ENCODE measurements at places on chromosomes 7 and 10.

DNA sequence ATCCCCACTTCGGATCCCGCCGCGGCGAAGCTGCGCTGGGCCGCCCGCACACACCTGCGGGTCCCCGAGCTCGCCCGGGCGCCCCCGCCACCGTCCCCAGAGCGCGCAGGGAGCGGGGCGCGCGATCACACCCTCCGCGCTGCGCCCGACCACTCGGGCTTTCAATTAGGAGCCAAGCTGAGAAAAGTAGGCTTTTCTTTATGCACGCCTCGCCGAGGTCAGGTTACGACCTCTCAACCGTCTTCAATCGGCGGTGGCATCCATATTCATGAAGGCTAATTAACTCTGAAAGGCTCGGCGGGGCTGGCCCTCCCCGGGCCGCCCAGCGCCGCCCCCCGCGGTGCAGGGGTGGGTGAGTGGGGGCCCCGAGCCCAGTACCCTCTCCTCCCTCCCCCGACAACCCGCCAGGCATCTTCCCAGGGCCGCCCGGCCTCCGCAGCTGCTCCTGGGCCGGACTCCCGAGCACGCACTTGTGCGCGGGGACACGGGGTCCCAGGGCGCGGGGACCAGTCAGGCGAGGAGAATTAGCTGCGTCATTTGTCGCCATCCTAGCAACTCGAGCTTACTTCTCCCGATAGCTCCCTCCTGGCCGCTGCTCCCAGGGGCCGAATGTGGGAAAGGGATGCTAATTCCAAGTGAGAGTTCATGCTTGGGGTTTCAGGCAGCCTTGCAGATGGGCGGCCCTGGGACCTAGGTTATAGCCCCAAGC, 155.5 kb upstream of the LYZL2 start:
- no peak for DNase-seq

- DNase-seq: no peak
Observed at GRCh38 chr7:3924277-3924676, 623.2 kb downstream of the SDK1 start.

GRCh38 chr7:151693140-151693539, 173.4 kb upstream of the RHEB start:
- no peak for DNase-seq

DNA sequence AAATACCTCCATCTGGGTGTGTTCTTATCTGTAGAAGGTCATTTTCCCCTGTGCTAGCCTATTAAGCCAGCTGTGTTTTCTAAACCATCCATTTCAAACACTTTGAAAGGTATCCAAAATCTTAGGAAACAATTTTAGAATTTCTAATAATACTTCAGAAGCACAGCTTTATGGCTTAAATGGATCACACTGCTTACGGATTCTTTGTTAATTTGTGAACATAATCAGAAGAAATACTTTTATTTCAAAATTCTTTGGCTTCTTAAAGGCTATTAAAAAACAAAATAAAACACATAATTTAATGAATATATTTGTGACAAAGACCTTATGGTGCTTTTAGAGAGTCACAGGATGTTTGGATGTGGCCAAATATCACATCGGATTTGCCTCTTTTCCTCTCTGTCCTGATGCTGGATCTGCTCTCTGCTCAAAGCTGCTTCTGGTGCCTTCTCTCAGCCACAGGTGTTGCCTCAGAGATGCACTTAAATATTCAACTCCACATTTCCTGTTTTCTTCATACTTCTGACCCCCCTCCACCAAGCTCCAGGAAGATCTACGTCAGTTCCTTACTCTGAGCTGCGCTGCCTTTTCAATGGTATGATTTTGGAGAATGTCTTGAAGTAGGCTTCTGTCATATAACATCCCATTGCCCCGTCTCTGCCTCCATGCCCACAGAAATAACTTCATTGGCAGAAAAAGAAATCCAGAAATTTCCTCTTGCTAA, 230.6 kb downstream of the MLLT10 start:
- no peak for DNase-seq

DNA sequence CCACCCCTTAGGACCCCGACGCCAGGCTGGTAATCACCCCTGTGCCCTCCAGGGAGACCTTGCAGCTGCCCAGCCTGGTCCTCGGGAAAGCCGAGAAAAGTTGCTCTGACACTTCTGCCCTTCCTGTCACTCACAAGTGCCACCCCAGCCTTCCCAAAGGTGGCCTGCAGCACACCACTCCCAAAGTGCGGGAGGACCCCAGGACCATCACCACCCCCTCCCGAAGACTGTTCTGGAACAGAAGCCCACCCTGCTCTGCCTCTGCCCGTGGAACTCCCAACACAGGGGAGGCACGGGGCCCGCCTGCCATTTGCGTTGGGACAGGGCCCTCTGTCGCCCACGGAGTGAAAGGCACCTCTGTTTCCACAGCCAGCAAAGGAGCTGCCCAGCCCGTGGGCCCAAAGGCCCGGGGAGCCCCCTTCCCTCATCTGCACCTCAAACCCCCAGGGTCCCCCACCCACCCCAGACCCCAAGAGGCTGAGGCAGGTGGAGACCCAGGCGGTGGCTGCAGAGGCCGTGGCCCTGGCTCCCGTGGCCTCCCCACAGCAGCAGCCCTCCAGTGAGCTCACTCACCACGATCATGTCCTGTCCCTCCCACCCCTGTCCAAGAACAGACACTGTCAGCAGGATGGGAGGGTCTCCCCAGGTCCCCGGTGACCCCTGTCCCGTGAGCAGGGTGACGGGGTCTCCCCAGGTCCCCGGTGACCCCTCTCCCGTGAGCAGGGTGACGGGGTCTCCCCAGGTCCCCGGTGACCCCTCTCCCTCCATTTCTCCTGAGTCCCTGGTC, 47.8 kb upstream of the PPP2R2D start:
- no peak for DNase-seq

- no peak for DNase-seq
Observed at GRCh38 chr7:148545932-148546331, 44.6 kb upstream of the C7orf33 start.

DNA sequence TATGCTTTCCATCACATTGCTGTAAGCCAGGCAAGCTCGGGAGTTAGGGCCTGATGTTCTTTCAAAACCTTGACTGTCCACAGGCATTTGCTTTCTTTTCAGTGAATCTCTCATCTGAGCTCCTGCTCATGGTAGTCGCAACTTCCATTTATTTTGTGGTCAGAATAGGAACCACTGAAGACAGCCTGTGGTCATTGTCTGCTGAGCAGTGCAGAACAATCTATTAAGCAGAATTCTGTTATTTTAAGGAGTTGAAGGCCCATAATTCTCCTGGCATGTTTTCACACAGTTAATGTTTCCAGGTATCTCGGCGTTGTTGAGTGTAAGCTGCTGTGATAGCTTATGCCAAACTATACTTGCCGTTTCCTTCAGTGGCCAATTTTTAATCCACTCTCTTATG, 491.1 kb upstream of the AKR1E2 start:
- DNase-seq: no peak

- DNase-seq: no peak
Observed at GRCh38 chr7:51295440-51296245, 21.0 kb downstream of the COBL start.

DNA sequence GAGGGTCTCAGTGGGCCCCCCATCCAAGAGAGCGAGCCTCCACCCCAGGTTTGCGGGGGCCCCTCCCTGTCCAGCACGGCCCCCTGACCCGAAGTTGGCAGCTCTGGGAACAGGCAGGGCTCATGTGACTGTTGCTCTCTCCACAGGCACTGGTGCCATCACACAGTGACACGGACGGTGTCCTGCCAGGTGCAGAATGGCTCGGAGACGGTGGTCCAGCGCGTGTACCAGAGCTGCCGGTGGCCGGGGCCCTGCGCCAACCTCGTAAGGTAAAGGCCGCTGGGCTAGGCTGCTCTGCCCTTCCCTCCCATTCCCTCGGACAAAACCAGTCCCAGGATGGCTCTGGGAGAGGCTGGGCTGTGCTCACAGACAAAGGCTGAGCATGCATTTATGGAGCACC, 57.2 kb downstream of the COL26A1 start:
- DNase-seq: no peak

GRCh38 chr7:66778201-66778600, 37.7 kb downstream of the RABGEF1 start:
- DNase-seq: no peak

GRCh38 chr10:69364232-69364940, 52.3 kb downstream of the TACR2 start:
- no peak for DNase-seq

GRCh38 chr10:86594535-86594934, 59.8 kb upstream of the OPN4 start:
- DNase-seq: no peak

DNA sequence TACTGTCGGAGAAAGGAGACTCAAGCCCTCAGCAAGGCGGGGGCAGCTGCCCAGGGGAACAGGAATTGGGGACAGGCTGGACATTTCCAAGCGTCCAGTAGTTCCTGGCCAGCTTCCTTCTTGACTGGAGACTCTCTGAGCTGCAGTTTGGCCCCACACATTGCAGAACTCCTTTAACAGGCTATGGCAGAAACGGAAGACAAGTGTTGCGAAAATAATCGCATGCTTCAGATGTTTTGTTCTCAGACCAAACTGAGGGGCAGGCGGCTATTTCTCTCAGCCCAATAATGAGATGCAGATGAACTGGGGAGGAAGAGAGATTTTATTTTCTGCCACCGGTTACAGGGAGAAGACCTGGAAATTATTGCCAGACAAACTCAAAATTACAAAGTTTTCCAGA, 88.0 kb upstream of the PFKP start:
- no peak for DNase-seq

- no peak for DNase-seq
Observed at GRCh38 chr7:11570922-11571550, 261.0 kb downstream of the THSD7A start.

- DNase-seq: no peak
Observed at GRCh38 chr10:48299066-48299465, 7.4 kb upstream of the MAPK8 start.

DNA sequence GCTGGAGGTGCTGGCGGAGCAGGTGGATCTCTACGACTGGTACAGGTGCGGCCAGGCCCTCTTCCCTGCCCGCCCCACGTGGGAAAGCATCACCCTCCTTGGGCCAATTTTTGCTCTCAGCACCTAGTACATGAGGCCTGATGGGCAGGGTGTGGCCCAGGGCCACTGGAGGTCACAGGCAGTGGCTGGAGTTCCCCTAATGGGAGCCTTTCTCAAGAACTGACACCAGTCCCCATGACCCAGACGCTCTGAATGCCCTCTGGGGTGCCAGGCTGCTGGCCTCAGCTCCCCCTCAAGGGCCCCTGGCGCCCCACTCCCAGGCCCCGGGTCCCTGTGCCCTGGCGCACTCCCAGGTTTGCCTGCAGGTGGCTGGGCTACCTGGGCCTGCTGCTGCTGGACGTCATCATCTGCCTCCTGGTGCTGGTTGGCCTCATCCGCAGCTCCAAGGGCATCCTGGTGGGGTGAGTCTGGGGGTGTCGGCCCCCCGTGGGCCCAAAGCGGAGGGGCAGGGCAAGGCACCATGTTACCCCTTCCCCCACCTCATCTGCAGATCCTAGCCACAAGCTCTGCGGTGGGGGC, 15.9 kb downstream of the TTYH3 start:
- no peak for DNase-seq

DNA sequence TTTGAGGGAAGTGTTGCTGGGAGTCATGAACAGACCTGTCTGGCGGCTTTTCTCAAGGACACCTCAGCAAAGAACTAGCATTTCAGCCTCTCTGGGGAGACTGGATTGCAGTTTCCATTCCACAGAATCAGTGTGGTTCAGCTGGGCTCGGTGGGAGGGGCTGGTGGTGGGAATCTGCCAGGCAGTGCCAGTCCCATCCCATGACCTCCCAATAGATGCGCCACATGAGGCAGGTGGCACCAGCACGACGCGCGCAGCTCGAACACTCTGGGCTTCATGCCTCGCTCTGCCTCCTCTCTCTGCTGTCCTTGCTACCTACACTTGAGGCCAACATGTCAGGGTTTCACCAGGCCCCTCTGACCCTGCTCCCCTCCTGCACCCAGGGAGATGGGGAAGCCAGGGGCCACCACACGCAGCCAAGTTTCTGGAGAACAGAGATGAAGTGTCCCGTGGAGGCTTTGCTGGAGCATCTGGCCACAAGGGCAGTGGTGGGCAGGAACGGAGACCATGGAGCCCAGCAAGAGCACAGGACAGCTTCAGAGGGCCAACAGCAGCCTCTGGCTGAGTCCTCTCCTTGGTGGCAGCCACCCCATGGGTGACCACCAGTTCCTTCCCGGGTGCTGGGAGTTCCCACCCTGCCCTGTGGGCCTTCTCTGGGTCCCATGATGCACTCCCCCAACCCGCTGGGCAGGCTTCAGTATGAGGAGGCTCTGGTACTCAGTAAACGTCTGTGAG, 2.3 kb downstream of the NACAD start:
- DNase-seq: no peak
